Stimulated activated CD8-positive, alpha-beta memory T cell treated with anti-CD3 and anti-CD28 coated beads, Interleukin-15, amount 100 ng/mL, for 24 hours (primary cell): ENCODE measurements at places on chromosomes 5 and 9.

- DNase-seq: no peak
Observed at GRCh38 chr9:79195879-79196278, 375.9 kb upstream of the TLE4 start.

- DNase-seq: no peak
Observed at GRCh38 chr9:130901498-130902203, 5.0 kb upstream of the QRFP start.

DNA sequence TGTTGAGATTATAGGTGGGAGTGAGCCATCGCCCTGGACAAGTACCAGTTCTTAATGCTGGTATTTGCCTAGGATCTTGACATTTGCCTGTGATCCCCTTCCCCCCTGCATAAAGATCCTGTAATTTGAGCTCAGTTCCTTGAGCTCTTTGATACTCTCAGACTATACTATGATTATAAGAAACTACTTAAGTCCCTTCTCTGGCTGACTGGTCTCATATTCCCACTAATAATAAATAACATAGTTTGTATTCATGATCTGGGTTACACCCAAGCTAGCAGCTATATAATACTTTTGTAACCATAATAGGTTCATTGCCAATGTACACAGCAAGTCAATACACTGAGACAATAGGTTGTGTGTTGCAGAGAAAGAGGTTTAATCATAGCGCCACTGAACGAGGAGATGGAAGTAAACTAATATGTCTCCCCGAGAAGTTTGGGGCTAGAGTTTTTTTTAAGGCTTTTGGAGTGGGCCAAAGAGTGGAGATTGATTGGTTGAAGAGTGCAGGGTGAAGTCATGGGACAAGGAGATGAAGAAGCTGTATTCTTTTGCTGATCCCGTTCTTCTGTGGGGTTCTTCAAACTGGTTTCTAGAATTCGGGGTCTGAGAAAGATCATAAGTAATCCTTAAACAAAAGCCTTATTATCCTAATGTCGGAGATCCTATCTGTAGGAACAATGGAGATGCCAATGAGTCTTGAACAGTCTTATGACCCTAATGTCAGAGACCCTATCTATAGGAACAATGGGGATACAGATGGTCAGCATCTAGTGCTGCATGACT is 20.7 kb upstream of the SHOC1 start:
- DNase-seq: no peak

DNA sequence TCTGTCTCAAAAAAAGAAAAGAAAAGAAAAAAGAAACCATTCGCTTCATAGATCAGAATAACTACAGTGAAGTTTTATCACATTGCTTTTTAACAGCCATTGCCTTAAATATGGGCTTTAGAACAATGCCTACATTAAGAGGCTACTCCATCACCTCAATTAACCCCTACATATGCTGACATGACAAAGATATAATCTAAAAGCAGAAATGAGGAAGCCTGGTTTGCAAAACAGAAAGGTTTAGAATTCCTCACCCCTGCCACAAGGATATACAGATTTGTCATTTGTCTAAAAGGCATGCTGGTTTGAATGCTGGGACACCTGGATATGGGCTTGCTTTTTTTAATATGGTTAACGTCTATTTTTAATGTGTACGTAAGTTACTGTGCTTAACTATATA is 1353.0 kb upstream of the C9orf72 start:
- DNase-seq: no peak

DNA sequence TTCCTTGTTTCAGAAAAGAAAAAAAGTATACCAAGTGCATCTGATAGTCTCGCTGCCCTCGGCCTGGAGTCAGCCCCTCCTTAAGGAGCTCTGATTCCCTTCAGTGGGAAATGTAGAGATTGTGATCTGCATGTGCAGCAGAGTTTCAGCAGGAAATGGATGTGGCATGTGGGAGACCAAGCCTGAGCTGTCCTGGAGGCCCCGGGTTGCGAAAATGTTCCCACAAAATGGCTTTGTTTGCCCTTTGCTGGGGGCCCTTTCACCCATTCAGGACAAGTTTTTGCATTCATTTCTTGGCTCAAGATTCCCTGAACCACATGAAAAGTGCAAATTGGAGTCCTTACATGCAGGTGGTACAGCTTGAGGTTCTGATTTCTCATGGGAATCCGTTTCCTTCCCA is 230.9 kb downstream of the GADD45G start:
- no peak for DNase-seq

GRCh38 chr5:30337084-30337573 is 856.4 kb upstream of the CDH6 start:
- DNase-seq: no peak

DNA sequence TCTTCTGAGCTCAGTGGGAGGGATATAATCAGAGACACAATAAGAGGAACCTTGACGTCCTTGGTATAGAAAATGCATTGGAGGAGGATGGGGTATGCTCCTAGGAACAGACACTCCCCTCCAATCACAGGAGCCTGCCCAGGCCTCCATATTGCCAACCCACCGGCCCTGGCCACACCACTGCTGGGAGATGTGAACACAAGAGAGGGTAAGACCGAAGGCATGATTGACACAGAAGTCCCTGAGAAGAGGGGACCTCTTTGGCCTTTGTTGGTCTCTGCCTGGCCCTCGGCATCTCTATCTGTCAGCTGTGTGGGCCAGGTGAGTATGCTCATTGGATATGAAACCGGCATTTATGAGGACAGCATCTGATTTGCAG is 62.0 kb downstream of the CRB2 start:
- DNase-seq: no peak

- no peak for DNase-seq
Observed at GRCh38 chr5:96200641-96201040, 232.4 kb downstream of the PCSK1 start.

- DNase-seq: no peak
Observed at GRCh38 chr5:143213851-143214363, 189.6 kb downstream of the NR3C1 start.

- no peak for DNase-seq
Observed at GRCh38 chr9:101566904-101567724, 27.7 kb downstream of the PPP3R2 start.

GRCh38 chr5:115985802-115986757 is 23.8 kb downstream of the LVRN start:
- no peak for DNase-seq

DNA sequence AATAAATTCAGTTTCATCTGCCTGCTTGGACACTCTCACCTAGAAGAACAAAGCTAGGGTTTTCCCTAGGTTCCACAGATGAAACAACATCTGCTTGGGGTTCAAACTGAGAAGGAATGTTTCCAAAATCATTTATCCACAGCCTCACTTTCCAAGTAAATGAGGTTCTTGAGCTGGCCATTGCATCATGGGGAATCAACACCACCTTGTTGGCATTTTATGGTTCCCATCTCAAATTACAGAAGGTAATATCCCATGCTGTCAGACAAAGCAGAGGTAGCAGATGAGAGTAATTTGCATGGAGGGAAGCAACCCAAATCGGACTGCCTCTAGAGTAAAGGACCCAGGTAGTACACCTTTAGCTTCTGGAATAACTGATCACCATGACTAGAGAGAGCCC is 10.5 kb upstream of the NR4A3 start:
- DNase-seq: no peak

DNA sequence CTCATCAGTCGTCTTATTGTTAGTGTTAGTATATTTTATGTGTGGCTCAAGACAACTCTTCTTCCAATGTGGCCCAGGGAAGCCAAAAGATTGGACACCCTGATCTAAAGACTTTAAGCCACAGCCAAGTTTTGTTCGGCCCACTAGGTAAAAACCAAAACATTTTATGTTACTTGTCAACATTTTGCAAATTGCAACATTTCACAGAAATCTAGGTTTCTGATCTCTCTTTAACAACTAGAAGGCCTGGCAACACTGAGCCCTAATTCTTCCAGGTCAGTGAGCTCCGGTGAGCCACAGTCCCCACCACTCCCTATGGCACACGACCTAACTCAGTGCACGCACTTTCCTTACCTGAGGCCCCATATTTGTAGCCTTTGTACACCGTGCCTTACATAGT is 24.0 kb downstream of the MYO10 start:
- DNase-seq: no peak

GRCh38 chr9:30060976-30061375 is 2323.5 kb upstream of the ACO1 start:
- no peak for DNase-seq

DNA sequence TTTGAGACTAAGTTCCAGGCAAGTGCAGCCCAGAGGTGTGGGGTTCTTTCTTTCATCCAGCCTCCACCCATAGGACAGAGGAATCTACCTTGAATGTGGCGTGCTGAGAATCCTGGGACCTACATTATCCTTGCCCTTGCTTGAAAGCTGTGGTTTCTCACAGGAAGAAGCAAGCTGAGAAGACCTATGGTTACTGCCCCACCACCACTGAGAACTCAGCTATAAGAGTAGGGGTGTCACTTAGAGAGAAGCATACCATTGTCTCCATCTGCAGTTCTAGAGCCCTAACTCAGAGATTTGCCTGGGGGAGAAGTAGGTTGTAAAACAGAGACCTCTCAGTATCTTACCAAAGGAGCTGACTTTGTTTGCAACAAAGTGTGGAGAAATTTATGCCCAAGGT is 72.4 kb downstream of the SV2C start:
- no peak for DNase-seq

DNA sequence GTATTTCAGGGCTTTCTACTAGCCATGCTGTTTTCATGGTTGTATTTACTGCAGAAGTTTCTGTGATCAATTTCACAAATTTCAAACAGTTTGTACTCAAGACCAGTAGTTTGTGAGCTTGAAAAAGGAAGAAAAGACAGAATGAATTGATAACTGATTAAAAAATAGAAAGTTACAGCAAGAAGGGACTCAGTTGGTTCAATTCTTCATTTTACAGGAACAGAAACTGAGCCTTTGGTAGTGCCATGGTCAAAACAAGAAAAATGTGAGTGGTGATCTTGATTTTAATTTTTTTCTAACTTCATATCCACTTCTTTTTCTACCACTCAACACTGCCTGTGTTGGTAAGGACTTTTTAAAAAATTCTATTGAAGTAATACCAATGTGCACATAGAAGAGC is 206.6 kb upstream of the NREP start:
- no peak for DNase-seq

- DNase-seq: no peak
Observed at GRCh38 chr9:101486693-101487442, 46.8 kb upstream of the RNF20 start.

DNA sequence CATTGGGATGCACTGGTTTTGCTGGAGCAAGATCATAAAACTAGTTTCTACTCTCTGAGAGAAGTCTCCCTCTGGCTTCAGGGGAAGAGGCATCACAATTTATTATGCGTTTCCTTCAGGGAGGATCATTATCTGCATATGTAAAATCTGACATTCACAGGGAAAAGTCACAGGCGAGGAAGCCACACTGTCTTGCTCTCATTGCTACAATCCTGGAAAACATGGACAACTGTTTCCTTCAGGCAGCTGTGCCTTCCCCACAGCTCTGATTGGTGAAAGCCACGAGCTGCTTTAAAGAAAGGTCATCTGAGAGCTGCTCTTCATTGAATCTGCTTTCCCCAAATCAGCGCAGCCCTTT is 397.8 kb downstream of the MED10 start:
- DNase-seq: no peak

GRCh38 chr5:10290438-10290837 is 17.3 kb downstream of the CMBL start:
- no peak for DNase-seq

DNA sequence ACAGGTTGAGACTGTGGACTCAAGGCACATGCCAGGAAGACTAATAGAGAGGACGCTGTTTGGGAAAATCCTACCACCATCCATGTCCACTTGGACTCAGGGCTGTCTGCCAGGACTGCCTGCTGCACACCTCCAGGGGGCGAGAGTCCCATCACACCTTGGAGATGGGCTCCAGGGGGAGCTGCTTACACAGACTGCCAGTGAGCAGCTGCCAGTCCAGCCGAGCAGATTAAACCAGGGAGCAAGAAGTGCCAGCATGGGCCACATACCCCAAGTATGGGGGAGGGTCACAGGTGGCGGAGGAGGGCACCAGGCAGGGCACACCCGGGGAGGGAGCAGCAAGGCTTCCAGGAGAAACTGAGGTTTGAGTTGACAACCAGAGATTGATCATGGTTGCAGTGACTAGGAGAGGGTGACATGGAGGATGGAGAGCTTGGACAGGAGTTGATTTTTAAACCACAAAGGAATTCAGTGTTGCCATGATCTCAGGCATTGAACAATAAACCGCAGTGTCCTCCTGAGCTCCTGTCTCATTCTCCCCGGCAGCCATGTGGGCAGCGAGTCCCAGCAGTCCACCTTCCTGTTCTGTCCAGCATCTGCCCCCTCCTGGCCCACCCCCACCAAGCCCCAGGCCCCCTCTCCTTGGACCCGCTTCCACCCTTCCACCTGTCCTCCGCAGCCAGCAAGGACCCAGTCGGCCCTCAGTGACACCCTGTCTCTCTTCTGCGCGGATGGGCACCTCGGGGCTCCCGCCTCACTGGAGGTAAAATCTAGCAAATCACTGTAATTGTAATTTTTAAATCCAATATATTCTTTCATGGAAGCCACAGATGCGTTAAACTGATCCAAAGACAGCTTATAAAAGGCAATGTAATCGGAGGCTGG is 3.1 kb upstream of the VAV2 start:
- no peak for DNase-seq

DNA sequence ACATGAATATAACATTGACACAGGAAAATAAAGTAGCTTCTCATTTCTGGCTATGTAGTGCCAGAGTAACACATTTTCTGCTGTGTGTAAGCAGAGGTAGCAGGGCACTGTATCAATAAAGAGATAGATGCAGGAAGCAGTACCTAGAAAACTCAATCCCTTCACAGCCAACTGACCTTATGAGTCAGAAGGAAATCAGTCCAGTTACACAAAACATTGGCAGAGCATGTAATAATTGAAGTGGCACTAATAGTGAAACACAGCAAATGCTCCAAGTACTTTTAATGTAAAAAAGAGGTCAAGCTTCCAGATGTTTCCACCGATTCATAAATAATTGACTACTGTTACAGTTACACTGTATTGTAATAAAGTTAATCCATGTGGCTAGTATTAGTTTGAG is 706.6 kb downstream of the EFNA5 start:
- no peak for DNase-seq

- no peak for DNase-seq
Observed at GRCh38 chr5:112895682-112896081, 26.3 kb downstream of the REEP5 start.

DNA sequence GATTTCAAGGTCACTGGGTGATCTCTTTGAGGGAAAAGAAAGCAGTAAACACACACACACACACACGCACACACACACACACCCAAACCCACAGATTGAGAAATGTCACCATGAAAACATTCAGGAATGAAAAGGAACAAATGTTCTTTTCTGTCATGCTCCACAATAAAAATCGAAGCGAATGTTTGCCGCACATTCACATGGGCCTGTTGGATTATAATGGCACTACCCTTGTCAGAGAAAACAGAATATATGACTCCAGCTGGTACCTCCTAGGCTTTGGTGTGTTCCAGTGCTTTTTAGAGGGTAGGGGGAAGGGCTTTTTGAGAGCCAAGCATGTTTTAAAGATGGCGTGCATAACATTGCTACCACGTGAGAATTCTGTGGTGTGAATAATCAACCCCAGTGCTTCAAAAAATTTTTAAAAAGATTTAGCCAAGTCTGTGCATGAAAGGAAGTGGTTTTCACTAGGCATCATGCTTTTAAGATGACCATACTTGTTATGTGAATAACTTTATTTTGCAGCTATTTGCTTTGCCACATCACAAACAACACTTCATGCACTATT is 120.8 kb upstream of the ZNF608 start:
- DNase-seq: no peak

- DNase-seq: no peak
Observed at GRCh38 chr9:127444921-127445850, 6.0 kb downstream of the RPL12 start.

GRCh38 chr9:37730256-37730655 is 23.3 kb upstream of the TRMT10B start:
- no peak for DNase-seq
